ENCODE measurements at places on chromosomes 2 and 18.

- no peak for DNase-seq
Measured at GRCh38 chr2:21034156-21034971, 9.5 kb downstream of the APOB start.

DNA sequence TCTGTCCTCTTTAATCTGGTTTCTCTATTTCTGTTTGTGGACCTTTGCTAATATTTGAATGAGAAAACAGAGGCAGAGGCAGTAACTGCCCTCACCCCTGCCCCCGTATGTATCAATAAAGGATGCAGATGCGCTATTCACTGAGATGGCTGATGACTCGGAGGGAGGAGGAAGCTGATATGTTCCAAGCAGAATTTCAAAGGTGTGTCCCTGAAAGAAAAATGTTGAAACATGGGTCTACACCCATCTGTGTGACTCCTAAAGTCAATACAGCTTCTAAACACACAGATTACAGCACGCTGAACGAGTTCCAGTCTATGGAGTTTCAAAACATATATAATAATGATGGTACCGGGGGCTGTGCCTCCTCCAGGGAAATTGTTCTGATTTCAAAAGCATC is 38.8 kb downstream of the EPHA4 start:
- no peak for DNase-seq

GRCh38 chr2:100376836-100377235 is 40.6 kb downstream of the CHST10 start:
- DNase-seq = no peak

DNA sequence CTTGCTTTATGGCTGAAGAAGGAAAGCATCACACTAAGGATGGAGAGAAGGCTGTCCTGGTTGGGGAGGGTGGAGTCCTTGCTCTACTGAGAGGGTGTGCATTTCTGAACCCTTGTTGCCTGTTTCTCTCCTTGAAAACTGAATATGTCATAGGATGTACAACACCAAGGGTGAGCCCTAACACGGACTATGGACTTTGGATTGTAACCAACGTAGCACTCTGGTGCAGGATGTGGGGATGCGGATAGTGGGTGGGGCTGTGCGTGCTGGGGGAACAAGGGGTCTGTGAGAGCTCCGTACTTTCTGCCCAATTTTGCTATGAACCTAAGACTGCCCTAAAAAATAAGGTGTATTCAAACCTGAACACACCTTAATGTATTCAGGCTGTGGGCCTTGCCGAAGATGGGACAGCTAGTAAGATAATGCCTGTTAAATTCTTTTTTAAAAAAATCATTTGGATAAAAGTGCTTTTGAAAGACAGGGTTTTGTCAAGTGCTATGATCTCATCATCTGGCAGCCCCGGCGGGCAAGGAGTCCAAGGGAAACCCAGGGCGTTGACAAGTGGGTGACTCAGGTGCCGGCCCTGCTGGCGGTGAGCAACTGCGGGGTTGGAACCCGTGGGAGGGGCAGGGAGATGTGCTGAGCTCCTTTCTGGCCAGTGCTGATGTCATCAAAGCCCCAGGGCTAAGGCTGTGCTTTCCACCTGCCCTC is 54.0 kb downstream of the GATA6 start:
- DNase-seq = no peak

- DNase-seq = no peak
Measured at GRCh38 chr2:40289771-40290404, 162.0 kb downstream of the SLC8A1 start.

- DNase-seq = no peak
Measured at GRCh38 chr2:233240897-233241296, 10.6 kb upstream of the ATG16L1 start.

DNA sequence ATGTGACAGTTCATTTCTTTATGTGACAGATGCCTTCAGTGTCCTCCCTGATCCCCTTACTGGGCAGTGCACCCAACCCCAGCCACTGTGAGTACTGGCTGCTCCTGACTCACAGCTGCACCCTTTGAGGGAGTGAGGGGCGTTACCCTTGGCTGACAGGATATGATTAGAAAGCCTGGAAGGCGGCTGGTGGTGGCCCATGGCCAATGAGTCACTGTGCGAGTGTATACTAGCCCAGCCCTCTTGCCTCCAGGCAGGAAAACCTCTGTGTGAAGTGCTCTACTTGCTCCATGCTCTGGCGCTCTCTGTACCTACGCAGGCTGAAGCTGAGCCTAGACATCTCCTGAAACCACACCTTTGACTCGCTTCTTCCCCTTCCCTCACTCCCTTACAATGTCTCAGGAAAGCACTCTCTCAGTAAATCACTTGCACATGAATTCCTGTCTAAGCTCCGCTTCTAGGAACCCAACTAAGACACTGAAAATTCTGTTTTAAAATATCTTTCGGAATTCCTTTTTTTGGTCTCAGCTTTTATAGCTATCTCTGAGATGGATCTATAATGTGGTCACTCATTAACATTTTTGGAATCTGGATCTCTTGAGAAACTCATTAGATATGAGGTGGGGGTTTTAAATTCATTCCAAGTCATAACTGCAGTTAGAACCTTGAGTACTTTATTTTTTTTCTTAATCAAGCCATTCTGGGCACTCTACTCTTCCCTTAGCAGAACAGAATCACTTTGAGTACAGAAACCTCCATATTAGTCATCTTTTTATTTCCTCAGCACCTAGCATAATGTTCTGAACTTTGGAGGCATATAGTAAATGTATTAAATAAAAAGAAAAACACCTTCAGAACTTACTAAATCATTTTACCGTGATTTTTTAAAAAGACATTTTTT is 25.3 kb upstream of the STAM2 start:
- peak; percentile 79 for DNase-seq

- no peak for DNase-seq
Measured at GRCh38 chr2:50538147-50538546, 493.8 kb downstream of the NRXN1 start.

DNA sequence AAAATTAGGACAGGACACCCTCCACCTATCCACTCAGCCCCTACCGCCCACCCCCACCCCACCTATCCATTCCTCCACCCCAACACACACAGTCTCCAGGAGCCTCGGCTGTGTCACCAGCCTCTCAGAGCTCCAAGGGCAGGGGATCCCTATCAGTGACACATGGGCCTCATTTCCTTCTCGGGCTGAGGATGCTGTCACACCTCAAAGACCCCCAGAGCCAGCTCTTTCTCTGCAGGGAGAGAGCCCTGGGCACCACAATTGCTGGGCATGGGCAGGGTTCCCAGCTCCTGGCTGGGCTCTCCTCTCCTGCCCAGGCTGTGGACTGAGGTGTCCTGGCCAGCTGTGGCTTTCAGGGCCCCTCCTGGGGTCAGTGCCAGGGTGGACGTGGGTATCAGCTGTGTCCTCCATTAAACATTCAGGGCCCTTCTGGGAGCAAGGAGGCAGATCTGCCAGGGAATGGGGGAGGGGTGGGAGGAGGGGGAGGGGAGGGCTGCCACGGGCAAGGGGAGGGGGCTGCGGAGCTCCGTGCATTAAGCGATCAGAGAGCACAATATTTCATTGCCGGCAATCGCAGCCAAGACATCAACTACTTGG is 14.3 kb upstream of the ECEL1 start:
- no peak for DNase-seq

DNA sequence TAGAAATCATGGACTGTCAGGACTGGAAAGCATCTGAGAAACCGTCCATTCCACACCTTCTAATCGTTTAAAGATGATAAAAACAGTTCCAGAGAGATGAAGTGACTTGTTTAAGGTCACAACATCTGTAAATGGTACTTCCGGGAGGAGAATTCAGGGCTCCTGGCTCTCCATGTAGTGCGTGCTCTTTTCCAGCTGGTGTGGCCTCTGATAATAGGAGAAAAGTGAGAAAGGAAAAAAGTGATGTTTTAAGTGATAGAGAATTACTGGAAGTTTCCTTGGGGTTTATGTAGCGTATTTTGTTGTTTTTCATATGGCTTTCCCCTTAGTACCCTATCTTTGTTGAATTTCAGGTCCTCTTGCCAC is 663 bp downstream of the C2orf49 start:
- no peak for DNase-seq

DNA sequence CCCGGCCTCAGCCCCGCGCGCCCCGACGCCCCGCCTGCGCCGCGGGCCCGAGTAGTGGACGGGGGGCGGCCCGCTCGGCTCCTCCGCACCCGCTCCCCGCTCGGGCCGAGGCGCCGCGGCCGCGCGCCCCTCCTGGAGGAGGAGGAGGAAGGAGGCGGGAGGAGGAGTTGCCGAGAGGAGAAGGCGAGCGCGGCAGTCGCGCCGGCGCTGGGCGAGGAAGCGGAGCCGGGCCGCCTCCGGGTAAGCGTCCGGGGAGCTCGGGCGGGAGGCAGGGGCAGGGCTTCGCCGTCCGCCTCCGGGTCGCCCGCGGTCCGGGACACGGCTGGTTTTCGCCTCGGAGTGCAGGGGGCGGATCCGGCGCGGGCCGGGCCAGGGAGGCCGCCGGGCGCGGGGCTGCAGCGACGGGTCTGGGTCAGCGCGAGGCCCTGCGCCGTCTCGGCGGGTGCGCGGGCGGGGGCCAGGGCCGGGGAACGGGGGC is at the start of gene SOCS6:
TSS of gene SOCS6 (plus strand) at position 195 of the 478 bp plus-strand sequence. CDS start 35,624 bp downstream, outside the sequence.
- DNase-seq = peak; percentile 65

DNA sequence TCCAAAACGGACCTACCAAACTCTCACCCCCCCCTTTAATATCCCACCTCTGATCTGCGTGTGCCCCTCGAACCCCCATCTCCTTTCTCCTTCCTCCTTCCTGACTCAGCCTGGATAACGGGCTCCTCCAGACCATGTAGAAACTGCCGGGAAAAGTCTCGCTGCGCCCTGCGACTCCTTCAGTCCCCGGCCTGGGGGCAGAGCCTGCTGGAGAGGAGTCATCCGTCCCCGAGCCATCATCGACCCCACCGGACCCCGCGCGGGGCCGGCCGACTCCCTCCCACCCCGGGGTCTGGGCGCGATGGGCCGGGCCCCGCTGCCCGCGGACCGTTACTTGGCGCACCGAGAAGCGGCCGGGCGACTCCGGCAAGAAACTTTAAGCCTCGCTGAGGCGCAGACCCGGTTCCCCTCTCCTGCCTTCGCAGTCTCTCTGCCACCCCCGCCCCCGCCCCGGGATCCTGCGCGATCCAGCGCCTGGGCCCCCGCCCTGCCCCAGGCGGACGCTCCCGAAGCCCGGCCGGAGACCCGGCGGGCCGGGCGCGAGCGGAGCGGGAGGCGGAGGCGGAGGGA is 3.4 kb downstream of the ZEB2 start:
- DNase-seq = peak; percentile 50

DNA sequence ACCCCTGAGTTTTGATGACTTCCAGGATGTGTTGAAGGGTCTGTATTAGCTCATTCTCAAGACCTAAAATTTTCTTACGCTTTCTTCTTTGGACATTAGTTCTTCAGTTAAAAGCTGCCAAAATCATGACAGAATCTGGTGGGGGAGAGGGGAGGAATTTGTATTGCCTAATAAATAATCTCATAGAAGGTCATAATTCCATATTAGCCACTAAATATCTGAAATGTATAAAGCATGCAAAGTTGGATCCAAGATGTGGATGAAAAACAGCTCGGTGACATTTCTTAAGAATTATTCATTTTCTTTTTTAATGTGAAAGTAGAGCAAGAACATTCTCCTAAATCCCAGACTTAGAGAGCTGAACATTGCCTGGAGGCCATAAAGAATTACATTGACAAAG is 120.1 kb downstream of the MMADHC start:
- DNase-seq = no peak

DNA sequence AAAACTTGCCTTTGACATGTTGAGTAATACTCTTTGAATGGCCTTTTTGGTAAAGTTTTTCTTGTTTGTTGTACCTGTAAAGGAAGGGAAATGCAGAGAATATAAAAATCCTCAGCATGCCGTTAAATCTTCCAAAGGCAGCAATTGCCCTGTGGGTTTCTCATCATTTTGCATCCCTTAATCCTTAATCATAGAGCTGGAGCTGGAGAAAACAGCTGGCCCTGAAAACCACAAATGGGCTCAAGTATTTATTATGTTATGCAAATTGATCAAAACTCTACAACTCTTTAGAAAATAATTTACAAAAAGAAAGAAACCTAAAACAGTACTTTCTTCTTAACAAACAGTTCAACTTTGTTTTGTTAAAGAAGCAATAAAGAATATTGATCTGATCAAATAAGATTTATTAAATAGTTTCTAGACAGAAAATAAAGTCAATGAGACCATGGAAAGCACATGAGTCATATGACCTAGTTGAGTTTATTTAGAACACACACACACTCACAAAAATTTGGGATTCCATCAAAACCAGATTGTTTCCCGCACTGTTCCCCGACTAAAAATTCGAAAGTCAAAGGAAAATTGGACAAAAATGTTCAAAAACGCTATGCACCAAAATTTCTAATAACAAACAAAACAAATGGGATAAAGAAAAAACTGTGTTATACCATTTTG is 309.0 kb downstream of the GULP1 start:
- no peak for DNase-seq

GRCh38 chr2:189153619-189154018 is 25.9 kb downstream of the COL5A2 start:
- DNase-seq = no peak

DNA sequence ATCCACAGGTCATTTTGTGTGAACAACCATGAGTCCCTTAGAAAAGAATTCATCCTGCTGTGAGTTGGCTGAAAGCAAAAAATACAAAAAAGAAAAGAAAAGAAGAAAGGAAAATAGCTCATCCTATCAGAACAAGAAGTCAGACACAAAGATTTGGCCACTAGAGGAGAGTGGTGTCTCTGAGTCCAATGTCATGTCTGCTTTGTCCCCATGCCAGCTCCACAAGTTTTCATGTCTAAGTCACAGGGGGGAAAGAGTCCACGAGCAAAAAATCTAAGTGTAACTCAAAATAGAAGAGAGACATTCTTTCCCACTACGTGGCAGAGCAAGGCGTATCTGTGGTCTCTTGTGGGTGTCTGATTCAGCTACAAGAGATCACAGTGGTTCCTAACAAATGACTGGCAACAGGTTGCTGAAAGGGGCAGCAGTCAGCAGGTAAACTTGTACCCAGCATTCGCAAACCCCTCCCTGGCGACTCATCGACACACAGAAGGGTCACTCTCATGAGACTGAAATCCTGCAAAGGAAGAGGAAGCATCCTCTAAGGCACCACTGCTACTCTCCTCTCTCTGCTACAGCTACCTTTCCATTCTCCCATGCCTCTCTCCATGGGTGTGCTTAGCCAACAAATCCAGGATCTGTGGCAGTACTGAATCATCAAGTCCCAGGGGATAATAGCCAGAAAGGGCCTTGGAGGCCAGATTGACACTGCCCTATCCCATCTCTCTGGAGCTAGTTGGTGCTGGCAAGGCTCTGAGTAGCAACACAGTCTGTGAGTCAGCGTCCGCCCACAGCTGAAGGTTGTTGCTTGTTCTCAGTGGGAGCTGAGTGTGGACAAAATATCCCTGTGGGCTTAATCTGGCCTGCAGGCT is 123.0 kb upstream of the SLC39A10 start:
- DNase-seq = peak; percentile 97

- peak; percentile 17 for DNase-seq
Measured at GRCh38 chr2:46142546-46143428, 154.4 kb upstream of the EPAS1 start.

All from inflammatory macrophage (primary cell).